Inflammatory macrophage (primary cell): ENCODE measurements at places on chromosomes 5 and 9.

DNA sequence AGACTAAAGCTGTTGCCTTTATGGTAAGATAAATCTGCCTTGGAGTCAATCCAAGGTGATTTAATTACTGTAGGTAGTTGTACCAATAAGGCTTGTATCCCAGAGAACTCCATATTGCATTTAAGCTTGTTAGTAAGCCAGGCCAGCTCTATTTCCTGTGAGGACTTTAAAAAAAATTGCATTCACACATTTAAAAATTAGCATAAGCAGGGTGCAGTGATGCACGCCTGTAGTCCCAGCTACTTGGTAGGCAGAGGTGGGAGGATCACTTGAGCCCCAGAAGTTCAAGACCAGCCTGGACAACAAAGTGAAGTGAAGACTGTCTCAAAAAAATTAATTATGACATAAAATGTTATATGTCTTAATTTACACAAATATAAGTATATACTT is 28.7 kb upstream of the ABL1 start:
- DNase-seq, result no peak

- no peak for DNase-seq
These were observed 94.1 kb downstream of the COMMD10 start for GRCh38 chr5:116178925-116179324.

GRCh38 chr5:107184066-107184465 is 486.7 kb downstream of the EFNA5 start:
- no peak for DNase-seq

GRCh38 chr5:171310212-171310818 is 1.3 kb downstream of the TLX3 start:
- DNase-seq, result peak; percentile 21

DNA sequence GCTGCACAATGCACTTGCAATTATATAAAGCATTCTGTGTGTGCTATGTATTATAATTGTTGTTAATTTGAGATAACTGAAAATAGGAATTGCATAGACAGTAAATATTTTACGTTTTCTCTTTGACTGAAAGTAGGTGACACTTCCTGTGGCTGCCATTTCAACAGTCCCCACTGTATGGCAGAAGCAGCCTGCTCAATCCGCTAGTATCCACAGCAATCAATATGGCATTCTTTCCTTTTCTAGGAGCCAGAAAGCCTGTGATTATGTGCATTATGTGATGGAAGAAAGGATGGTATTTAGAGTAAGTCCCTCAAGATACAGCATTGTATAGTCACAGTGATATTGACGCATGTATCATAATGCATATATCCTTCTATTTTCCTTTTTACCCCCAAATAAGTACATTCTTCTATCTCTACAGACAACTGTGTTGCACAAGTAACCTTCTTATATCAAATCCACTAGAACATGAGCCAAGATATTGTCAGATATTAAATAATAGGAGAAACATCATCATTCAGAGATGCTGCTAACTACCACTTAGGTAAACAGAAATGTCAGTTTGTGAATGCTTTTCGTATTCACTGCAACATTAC is 59.7 kb downstream of the CARTPT start:
- DNase-seq, result no peak

DNA sequence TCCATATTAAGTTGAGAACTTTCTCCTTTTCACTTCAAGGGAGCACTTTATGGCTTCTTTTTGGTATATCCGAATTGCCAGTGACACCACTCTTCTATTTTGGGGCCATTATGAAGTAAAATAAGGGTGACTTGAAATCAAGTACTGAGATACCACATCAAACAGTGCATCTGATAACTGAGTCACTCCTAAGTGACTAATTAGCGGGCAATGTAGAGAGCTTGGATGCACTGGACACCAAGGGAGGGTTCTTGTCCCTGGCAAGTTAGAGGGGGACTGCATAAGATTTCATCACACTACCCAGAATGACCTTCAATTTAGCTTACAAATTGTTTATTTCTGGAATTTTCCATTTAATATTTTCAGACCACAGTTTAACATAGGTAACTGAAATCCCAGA is 813.9 kb upstream of the CDH10 start:
- no peak for DNase-seq

DNA sequence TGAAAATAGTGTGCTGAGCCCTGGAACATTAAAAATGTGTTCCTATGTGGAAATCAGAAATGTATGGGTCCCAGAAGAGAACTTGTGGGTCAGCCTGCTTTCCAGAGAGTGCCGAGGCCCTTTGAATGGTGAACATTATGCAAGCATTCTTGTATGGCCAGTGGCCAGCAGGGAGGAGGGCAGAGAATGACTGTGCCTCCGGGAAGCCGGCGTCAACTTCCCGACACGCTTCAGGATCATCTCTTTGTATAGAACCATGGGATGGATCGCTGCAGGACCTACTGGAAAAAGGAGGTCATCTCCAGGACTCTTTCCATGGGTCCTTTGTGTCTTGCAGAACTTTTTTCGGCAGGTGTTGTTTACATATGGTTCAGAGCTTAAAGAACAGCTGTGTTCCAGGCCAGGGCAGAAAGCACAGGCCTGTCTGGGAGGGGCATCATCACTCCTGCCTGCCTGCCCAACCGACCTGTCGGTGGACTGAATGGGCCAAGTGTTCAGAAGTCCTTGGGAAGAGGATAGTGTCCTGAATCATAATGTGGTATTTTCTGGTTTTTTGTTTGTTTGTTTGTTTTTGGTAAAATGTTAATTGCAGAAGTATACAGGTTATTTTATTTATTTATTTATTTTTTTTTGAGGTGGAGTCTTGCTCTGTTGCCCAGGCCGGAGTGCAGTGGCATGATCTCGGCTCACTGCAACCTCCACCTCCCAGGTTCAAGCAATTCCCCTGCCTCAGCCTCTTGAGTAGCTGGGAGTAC is 9.0 kb downstream of the PRRC2B start:
- DNase-seq, result no peak

GRCh38 chr5:58149345-58149744 is 310.5 kb downstream of the PLK2 start:
- no peak for DNase-seq

DNA sequence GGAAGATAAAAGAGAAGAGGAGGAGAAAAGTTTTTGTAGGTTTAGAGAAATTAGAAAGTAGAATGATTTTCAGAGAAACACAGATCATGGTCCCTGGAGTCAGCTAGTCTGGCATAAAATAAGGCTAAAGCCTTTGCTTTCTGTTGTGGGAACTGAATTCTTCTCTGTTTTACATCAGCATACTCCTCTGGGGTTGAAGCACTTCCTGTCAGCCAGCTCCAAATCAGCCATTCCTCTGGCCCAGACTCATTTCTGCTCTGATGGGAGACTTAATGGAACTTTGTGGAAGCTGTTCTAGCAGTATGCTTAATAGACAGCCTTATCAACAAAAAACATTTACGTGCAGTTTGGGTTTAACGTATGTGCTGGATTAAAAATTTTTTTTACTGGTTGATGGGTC is 143.2 kb downstream of the HMHB1 start:
- DNase-seq, result no peak

DNA sequence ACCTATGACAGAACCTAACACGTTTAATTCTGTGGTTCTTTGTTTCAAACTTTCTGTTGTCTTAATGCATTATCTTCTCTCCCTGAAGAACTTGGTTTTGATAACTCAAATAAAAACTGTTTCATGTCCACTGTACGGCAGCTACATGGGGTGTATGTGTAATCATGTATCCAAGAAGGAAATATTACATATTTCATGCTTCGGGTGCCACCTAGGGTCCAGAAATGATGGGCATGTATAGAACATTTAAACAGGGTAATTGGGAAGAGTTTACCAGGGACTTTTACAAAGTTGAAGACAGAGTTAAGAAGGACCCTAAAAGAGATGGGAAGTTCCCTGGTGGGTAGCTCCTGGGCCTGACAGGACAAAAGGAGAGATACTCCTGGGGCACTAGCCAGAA is 291.3 kb downstream of the FBXL7 start:
- no peak for DNase-seq

DNA sequence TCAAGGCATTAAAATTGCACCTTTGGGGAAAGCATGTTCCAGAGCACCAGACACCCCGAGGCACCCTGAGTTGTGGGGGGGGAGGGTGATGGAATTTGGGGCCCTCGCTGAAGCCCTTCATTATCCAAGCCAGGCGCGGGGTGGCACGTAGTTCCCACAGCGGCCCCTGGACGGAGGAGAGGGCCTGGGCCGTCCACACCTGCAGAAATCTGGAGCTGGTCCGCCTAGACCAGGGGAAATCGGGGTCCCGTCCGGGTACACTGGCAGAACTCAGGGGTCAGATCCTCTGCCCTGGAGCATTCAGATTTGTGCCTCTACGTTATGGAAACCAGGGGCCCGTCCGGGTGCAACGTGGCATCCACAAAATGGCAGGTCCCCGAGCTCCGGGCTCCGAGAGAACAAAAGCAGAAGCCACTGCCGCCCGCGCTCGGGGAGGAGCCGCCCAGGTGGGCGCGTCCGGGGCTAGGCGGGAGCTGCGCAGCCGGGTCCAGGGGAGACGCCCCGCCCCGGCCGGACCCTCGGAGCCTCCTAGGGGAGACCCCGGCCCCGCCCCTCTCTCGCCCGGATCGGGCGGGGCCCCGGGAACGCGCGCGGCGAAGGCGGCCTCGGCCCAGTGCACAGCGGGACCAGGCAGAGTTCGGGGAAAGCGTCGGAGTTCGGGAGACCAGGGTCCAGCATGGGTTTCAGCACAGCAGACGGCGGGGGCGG is at the start of gene PLEKHG4B:
PLEKHG4B (plus strand) TSS at position 613 of the 708 bp plus-strand sequence; CDS start at position 677, 64 bp downstream.
- DNase-seq, result peak; percentile 32

GRCh38 chr9:98215271-98215670 is 22.8 kb upstream of the CORO2A start:
- no peak for DNase-seq

DNA sequence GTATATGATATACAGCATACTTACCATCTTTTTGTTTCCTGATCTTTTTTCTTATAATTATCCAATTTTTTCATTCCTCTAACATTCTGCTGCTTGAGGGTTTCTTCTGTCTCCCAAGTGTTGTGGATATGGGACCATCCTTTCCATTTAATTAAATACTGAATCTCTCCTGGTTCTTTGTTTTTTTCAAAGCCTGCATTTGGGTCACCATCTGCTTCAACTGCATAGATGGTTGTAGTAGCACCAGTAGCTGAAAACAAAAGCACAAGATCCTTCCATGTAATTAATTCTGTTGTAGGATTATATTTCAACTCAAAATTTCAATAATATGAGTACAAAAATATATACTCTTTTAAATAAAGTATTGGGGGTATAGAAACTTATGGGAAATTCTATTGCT is 29.4 kb downstream of the CHD1 start:
- no peak for DNase-seq

- peak; percentile 16 for DNase-seq
These were observed 539.5 kb downstream of the EBF1 start for GRCh38 chr5:158560170-158560569.

GRCh38 chr5:149238540-149238939 is 33.1 kb upstream of the AFAP1L1 start:
- DNase-seq, result no peak

DNA sequence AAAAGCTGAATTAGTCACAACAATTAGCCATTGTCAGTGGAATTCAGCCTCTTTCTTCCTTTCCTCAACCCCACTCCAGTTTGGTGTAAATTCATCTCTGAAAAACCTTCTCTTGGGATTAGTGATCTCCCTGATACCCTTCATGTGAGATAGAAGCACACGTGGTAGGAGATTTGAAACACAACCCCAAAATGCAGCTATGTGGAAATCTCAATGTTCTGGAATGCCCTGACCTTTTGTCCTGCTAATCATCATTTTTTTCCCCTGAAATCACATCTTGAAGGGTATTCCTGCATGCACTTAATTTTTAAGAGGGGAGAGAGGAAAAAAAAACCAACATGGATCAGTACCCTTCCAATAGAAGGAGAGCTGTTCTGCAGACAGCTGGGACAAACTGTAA is 612.6 kb downstream of the EBF1 start:
- DNase-seq, result no peak

DNA sequence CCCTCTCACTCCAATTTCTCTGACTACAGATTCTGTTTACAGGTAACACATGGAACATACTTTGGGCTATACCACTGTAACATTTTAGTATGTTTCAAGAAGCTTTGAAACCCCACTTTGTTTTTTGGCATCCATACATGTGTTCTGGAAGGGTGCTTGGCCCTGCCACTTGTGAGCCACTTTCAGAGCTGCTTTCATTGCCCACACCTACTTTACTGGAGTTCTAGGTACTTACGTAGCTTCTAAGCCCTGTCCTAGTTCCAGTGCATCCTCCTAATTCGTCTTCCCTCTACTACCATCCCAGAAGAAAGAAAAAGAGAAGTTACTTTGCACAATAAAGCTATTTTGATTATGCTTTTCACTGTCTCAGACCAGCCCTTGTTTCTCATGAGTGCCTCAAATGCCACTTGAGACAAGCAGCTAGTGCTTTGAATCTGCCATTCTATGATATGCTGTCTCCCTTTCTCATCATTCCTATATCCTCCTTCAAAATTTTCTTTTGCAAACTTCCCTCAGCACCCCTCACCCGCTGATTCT is 26.5 kb upstream of the C5orf47 start:
- peak; percentile 23 for DNase-seq

DNA sequence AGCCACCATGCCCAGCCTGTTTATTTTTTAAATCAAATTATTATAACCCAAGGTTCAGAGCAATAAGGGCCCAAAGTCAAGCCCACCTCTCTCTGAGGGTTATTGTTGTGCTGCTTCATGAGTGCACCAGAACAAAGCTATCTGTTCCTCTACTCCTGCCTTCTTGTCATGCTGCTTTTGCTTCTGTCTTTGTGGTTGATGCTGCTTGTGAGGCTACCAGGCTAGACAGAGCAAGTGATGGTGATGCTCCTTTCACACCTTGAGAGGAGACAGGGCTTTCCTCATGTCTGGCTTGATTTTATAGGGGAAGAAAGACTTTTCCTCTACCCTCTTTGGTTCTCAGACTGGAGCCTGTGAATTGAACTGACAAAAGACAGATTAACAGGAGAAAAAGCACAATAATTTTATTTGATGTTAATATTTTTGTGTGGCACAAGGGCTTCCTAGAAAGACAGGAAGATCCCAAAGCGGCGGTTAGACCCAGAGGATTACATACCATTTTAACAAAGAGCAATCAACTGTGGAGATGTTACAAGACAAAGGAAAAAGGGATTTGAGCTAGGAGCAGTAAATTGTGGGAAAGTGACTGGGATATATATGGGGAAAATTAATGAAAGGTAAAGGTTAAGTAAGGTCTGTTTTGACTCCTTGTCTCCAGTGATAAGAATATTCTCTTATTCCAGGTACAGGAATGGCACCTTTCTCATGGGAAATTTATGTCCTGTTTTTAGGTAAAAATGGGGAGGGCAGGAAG is 4.4 kb upstream of the CD180 start:
- DNase-seq, result no peak

- no peak for DNase-seq
These were observed 42.2 kb downstream of the PTTG1 start for GRCh38 chr5:160463740-160464465.
